NCI-H1105 treated with DMSO at 0.1 percent for 48 hours (cell line): ENCODE measurements at places on chromosomes 16 and 17.

DNA sequence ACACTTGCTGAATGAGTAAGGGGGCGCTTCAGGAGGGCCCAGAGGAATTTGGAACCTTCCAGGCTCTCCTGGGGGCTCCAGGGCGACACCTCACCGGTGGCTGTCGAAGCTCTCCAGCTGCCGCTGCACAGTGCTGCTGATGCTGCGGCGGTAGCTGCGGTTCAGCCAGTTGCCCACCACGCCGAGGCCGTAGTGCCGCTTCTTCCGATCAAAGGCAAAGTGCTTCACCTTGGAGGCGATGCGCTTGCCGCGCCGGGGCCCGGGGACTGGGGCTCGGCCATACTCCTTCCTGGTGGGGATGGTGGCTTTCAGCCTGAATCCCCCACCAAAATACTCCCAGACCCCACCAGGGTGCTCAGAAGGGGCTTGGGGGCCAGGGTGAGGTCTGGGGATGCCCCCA is 9.3 kb downstream of the AANAT start:
- DNase-seq = no peak

DNA sequence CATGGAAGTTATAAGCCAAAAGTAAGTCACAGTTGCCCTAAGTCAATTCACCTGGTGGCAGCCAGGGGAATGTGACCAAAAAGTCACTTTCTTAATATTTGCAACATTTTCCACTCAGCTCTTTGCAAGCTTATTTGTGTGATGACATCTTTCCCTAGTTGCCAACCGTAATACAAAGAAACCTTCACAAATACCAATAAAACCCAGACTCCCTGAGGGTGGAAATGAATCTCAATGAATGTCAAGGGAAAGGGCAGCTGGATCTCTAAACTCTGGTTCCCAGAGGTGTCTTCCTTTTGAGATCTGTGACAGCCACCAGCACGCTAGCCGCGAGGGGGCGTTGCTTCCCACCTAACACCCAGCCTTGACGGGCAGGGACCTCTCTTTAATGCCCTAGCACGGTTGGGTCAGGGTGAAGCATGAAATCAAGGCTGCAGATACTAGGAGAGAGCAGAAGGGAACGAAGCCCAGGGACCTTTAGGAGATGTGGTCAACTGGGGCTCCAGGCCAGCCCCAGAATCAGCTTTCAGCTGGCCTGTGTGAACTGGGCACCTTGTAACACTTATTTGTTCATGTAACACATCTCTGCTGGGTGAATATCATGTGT is 82.2 kb downstream of the CMC2 start:
- DNase-seq = no peak

GRCh38 chr17:17448076-17448475 is 28.7 kb upstream of the MED9 start:
- DNase-seq = no peak

- no peak for DNase-seq
Measured at GRCh38 chr16:57960310-57960709, 10.6 kb downstream of the CNGB1 start.

DNA sequence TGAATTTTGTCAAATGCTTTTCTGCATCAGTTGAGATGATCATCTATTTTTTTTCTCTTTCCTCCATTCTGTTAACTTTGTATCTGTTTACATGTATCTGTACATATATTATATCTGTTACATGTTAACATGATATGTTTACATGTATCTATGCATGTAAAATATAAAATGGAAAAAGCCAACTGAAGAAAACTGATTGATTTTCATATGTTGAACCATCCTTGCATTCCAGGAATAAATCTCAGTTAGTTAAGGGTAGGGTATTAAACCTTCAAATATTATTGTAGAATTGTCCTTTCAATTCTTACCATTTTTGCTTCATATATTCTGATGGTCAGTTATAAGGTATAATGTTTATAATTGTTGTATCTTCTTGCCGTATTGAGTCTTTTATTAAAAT is 336.1 kb downstream of the ZFHX3 start:
- no peak for DNase-seq

- no peak for DNase-seq
Measured at GRCh38 chr17:18070861-18071340, 16.8 kb upstream of the DRG2 start.

DNA sequence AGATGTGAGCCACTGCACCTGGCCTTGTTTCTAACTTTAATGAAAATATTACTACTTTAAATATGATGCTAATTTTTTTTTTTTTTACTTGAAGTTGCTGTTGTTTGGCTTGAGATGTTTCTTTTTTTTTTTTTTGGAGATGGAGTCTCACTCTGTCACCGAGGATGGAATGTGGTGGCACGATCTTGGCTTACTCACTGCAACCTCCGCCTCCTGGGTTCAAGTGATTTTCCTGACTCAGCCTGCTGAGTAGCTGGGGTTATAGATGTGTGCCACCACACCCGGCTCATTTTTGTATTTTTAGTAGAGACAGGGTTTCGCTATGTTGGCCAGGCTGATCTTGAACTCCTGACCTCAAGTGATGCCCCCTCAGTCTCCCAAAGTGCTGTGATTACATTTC is 23.6 kb downstream of the IGSF6 start:
- DNase-seq = no peak
